ENCODE measurements at places on chromosomes 6 and 20. TPM values are rescaled to one million over a fixed set of nuclear protein-coding genes. Genes with fewer than 3 reads are reported as not detected.

DNA sequence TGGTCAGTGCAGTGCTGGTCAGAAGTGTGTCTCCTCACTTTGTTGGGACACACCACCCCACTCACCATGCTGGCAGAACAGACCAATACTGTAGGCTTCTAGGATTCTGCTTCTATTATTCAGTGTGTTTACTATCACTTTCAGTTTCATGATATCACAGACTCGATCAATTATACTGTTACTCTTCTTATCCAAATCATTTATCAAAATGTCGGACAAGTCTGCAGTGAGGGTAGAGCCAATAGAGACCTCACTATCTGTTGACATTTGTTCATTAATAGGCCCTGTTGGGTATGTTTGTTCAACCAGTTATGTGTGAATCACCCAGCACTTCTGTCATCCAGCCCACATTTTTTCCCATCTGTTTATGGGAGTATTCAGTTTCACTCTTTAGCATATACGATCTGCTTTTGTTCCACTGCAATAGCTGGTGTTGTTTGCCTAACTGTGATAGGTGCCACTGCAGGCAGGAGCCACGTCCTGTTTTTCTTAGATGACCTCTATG lies 140.1 kb downstream of the NRN1 start:
- DNase-seq = no peak

SLC4A11 gene
- 0.27 TPM for total RNA-seq

- DNase-seq = no peak
Observed at GRCh38 chr6:1065986-1066385, 245.9 kb upstream of the FOXQ1 start.

ID4 gene
- 0.27 TPM for total RNA-seq

DNA sequence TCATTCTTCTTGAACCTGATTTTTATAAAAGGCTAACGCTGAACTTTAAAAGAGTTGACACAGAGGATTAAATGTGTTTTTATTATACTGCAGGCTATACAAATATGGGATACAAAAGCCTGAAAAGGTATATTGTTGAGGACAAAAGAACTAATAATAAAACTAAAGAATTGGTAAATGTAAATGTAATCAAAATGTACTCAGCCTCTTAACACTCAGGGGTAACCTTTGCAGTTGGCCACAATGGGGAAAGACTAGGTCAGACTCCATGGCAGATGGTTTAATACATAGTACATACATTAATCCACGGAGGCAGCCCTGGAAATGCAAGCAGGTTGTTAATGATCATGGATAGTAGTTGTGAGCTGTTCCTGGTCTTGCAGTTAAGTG lies 57.5 kb downstream of the SOBP start:
- no peak for DNase-seq

SERPINB6 gene
- 113 TPM for total RNA-seq

- DNase-seq = no peak
Observed at GRCh38 chr6:131173680-131174079, 38.4 kb downstream of the AKAP7 start.

DNA sequence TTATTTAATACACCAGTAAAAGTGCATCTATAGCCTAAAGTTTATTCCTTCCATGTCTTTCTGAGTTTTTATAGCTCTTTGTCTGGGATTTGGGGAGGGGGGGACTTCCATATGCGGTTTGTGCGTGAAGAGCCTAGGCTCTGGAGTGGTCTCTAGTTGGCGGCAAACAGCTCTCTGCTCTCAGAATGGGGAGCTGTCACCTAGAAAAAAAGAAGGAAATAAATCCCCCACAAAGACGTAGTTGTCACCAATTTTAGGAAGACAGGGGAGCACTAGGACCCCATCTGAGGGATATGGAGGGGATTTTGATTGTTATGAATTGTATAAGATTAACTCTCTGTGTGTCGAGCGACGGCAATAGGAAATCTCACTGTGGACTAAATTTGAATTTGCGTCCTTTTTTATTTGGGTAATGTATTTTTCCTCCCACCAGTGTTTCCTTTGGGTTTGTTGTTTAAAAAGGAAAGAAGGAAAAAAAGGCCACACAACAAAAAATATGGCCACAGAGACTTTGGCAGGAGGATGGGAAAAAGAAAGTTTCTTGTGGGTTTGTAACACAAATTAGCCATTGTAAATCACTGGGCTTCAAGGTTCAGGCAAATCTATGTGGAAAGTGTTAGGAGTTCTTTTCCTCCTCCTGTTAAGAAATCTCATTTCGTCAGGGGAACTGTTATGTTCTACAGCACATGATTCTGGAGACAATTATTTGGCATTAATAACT lies 7.4 kb downstream of the POU3F2 start:
- DNase-seq = no peak

HTR1B gene
- 2.2 TPM for total RNA-seq

FAM209B gene
- total RNA-seq = not detected

UNC5CL gene
- 1.3 TPM for total RNA-seq

DNA sequence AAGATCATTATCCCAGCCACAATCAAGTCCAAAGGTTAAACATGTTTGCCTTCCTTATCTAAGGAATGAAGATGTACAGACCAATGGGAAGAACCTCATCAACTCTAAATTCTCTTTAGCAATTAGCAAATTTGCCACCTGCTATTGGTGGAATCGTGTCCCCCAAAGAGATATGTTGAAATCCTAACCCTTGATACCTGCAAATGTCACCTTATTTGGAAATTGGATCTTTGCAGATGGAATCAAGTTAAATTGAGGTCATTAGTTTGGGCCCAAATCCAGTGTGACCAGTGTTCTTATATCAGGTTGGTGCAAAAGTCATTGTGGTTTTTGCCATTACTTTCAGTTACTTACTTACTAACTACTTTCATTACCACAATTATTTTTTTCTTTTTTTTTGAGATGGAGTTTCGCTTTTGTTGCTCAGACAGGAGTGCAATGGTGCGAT lies 31.3 kb downstream of the KLHL31 start:
- DNase-seq = no peak

VGLL2 gene
- not detected for total RNA-seq

DNA sequence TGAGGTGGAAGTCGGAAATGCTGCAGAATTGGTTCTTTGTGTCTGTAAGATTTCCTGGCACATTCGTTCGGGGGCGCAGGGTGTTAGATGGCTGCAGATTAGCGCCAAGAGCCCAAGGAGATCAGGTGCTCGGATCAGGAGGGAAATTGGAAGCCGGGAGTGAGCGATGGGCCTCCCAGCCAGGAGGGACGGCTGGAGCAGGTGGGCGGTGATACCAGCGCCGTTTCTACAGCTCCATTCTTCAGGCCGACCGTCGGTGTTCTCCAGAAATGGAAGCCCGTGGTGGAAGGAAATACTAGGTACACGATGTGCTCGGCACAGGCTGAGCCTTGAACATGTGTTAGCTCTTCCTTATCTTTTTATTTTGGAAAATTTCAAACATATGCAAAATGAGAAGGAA lies 6.5 kb downstream of the SIRPA start:
- DNase-seq = no peak

- DNase-seq = no peak
Observed at GRCh38 chr6:97909380-97909779, 626.4 kb upstream of the MMS22L start.

DNA sequence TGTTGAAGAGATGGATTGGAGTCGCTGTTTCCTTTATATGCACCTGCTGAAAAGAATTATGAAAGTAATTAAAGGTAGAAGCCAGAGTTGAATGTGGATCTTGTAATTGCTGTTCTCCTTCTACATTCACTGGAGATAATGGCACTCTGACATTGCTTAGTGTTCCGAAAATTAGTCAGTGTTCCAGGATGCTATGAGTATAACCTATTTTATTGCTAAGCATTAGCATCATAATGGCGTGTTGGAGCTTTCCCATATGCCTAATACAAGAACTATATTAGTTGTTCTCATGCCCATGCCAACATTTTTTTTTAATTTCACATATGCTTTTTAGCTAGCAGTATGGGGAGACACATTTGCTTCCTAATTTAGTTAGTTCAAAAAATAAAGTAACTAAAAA lies 236.4 kb downstream of the ARHGAP18 start:
- no peak for DNase-seq

GRCh38 chr6:14380901-14381828 lies 263.6 kb downstream of the CD83 start:
- no peak for DNase-seq

- DNase-seq = no peak
Observed at GRCh38 chr20:406200-407132, 1.6 kb upstream of the RBCK1 start.

DNA sequence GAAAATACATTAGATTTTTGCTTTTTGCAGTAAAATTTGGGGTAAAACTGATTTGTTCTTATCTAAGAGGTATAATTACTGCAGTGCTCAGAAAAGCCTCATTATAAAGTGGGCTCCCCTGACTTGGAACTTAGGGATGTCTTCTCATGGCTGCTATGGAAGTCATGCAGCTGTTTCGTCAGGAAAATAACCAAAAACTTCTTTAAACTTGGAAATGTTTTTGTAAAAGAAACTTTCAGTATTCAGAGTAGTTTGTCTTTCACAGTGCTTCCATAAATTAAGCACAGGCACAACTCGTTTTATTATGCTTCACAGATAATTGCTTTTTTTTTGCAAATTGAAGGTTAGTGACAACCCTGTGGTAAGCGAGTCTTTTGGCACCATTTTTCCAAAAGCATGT lies 6.8 kb downstream of the MAPK14 start:
- no peak for DNase-seq

GRCh38 chr6:127956260-127956888 lies 55.5 kb upstream of the THEMIS start:
- DNase-seq = no peak

LBP gene
- not detected for total RNA-seq

DNA sequence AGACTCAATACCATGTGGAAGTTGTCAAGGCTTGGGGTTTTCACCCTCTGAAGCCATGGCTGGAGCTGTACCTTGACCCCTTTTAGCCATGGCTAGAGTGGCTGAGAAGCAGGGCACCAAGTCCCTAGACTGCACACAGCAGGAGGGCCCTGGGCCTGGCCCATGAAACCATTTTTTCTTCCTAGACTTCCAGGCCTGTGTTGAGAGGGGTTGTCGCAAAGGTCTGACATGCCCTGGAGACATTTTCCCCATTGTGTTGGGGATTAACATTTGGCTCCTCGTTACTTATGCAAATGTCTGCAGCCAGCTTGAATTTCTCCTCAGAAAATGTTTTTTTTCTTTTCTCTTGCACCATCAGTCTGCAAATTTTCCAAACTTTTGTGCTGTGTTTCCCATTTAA lies 196.4 kb downstream of the SLC16A10 start:
- no peak for DNase-seq

SEMG1 gene
- total RNA-seq = not detected

- no peak for DNase-seq
Observed at GRCh38 chr6:127147534-127147933, 29.1 kb downstream of the RSPO3 start.

DNA sequence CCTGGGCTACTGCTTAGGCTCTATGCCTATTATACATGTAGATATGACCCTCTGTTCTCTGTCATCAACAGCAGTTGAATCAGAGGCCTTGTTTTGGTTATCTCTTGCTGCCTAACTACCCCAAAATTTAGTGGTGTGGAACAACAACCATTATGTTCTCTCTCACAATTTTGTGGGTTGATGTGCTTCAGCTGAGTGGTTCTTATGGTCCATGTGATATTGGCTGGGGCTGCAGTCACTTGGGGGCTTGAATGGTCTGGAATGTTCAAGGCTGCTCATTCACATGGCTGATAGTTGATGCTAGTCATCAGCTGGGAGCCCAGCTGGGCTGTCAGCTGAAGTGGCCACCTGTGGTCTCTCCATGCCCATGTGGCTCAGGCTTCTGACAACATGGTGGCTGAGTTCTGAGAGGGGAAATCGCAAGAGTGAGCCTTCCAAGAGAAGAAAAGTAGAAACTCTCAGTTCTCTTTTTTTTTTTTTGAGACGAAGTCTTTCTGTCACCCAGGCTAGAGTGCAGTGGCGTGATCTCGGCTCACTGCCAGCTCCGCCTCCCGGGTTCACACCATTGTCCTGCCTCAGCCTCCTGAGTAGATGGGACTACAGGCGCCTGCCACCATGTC lies 47.8 kb downstream of the SHLD1 start:
- DNase-seq = no peak

IL22RA2 gene
- total RNA-seq = not detected

ADGRF4 gene
- total RNA-seq = under 0.01 TPM

XKR7 gene
- under 0.01 TPM for total RNA-seq

DNA sequence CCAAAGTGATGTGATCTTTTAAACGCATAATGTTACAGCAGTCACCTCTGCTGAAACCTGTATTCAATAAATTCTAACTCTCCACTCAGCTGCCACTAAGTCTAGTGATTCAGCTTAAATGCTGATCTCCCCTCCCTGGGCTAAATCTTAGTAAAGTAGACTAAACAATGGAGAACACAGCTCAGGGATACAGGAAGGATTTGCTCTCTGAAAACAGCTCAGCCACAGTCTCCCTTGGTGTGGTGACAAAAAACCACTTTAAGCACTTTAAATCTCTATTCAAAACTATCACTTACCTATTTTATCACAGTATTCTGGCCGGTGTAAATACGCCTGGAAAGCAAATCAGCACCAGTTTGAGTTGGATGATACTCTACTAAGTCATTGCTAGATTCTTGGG lies 130.6 kb downstream of the RFX6 start:
- DNase-seq = no peak

CST2 gene
- total RNA-seq = not detected

PRR18 gene
- not detected for total RNA-seq

BPI gene
- total RNA-seq = 0.27 TPM

GRCh38 chr6:71035871-71036270 lies 79.0 kb upstream of the B3GAT2 start:
- DNase-seq = no peak

AIG1 gene
- 18.9 TPM for total RNA-seq

DNA sequence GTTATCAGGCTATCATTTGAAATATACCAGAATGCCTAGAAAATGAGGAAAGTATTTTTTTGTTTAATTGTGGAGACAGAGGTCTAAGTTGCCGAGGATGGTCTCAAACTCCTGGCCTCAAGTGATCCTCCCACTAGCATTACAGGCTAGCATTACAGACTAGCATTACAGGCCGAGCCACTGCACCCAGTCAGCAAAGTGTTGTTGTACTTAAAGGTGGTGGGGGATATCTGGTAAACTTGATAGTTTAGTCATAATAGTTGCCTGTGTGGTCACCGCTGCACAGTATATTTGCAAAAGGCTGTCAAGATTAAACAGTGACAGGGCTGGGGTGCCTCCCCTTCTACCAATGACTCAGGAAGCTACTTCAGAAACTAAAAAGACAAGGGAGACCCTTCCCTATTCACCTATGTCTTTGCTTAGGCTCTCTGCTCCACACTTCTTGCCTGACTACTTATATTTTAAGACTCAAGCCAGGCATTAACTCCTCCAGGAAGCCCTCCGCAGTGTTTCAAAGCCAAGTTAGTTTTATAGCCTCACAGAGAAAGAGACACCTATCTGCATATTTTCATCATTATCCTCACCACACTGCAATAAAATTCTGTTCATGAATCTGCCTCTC lies 3.1 kb upstream of the AKIRIN2 start:
- DNase-seq = no peak

SLCO4A1 gene
- total RNA-seq = 15.3 TPM

DNA sequence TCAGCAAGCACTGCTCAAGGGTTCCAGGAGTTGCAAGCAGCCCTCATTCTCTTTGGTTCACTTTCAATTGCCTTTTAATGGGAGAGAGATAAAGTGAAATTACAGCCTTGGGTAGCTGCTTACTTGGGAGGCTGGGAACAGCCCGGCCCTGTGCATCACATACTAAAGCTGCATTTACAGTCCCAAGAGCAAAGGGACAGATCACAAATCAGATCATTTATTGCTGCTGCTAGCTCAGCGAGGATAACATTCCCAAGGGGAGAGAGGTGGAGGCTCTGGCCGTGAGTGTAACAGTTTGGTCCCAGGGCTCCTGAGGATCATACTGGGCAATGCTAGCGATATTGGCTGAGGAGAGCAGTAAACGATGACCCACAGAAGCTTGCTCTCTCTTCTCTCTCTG lies 133.1 kb downstream of the CDH26 start:
- DNase-seq = no peak

HLA-DMA gene
- 156 TPM for total RNA-seq

MOG gene
- not detected for total RNA-seq
